NCI-H524 treated with DMSO at 0.1 percent for 48 hours (cell line): ENCODE measurements at places on chromosomes 16 and 17.

DNA sequence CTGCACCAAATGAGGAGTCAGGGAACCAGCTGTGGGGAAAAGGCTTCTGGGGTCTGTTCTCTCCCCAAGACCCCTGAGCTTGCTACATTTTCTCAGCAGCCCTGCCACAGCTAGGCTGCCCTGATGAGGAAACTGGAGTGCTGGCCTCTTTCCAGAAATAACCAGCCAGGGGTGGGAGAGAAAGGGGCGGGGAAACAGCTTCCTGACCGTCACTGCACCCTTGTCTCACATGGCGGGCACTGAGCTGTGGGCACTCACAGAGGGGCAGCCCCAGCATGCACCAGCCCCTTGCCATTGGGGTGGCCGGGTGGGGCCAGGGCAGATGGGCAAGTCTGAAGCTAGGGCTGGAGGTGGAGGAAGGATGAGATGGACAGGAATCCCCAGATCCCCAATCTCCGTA lies 2.9 kb downstream of the SRL start:
- no peak for DNase-seq

- no peak for DNase-seq
Measured at GRCh38 chr16:15607700-15608396, 35.1 kb downstream of the MARF1 start.

DNA sequence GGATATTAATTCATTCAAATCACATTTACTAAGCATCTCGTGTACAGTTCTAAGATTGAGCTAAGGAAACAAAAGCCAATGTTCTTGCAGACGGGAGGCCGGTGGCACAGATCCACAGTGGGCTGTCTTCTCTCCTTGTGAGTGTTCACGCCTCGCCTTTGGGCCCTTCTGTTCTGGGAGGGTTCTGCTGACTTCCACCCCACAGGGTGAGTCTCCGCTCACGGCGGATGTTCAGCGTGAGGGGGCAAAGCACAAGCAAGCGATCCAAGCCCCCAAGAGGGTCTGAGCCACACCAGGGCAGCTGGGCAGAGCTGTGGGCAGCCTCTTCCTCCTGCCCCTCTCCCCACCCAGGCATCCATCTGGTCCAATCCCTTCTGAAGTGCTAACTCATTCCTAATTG lies 84.3 kb upstream of the DOC2B start:
- DNase-seq: no peak

DNA sequence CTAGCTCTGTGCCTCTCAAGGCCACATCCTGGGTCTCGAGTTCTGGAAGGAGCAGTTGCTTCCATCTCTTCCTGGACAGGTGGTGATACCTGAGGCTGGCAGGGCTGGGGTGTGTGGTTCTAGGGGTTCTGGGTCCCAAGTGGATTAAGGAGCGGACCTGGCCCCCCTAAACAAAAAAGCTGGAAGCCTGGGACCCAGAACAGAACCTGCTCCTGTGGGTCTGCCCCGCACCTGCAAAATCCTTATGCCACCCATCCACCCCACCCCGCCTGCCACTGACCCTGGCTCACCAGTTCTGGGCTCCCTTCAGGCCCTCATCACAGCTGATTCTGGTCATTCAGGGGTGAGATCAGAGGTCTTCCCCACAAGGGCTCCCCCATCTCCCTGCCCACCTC lies 44.8 kb downstream of the ADCY7 start:
- DNase-seq: no peak

DNA sequence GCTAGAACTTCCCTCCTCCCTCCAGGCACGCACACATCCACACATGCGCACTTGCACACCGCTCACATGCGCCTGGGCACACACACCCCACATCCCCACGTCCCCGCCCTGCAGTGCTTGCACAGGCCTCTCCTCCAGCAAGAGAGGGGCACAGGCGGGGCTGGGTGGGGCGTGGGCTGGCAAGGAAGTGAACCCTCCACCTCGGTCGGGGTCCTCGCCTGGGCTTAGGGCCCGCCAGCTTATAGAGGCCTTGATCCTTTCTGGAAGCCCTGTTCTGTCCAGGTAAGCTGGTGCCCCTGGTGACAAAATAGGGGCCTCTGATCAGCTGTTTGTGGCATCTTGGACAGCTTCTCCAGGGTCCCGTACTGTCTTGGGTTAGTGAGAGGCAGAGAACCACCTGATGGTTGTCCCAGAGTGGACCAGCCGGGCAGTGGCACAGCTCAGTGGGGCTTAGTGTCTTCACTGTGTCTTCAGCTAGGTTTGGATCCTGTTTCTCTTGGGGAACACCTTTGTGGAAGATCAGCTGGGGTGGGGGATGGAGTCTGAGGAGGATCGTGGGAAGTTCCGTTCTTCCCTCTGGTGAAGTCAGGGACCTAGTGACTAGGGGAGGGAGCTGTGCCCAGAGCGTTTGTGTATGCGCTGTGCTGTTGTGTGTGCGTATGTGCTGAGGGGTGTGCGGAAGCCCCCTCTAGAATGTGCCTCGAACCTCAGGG lies 12.1 kb downstream of the TBX4 start:
- DNase-seq: no peak

GRCh38 chr17:77321649-77322513 lies 181.1 kb downstream of the SEC14L1 start:
- DNase-seq: no peak

- no peak for DNase-seq
Measured at GRCh38 chr17:14510136-14510535, 209.3 kb downstream of the HS3ST3B1 start.

DNA sequence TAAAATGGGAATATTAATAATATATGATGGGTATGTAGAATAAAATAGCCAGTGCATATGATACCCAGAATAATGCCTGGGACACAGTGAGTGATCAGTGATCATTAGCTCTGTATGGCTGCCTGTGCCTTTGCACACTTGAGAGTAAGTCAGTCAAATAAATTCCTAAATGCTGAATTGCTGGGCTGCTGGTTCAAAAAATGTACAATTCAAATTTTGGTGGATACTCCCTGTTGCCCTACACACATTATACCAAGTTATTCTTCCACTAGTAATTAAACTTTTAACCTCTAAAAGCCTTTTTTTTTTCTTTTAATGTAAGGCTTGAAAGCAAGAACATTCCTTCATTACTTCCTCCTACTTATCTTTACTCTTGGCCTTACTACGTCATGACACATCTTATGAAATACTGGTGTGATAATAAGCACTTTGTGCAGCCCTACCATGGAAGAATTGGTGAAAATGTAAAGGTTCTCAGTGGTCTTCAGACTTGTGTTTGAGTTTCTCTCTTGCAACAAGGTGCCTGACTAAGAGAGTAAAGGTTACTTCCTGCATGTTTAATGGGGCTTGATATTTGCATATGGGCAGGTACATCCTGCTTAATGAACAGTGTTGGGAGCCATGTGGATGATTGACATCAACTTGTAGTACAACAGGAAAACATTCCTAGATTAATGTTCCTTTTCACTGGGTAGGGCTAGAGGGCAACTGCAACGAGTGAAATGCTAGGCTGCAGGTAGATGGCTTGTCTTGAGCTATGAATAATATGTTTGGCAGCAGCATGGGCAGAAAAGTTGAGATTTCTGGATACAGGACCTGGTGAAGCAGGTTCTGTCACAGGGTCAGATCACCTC lies 84.3 kb downstream of the PRKCA start:
- DNase-seq: no peak

DNA sequence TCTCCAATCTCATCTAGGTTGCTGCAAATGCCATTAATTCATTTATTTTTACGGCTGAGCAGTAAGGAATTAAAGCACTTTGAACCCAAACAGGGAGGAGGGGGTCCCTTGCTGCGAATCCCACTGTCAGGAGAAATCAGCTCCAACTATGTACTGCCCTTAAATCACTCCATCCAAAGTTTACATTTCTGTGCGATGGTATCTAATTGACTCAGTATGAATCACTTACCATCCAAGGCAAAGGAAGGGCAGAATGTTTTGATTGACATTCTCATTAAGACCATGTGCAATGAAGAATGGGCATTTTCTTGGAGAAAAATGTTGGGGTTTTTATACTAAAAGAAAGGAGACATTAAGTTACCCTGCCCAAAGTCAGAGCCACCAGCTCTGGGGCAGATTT lies 47.7 kb upstream of the XYLT1 start:
- DNase-seq: no peak

- DNase-seq: no peak
Measured at GRCh38 chr17:6660101-6660500, 8.5 kb downstream of the C17orf100 start.

GRCh38 chr17:39155654-39156053 lies 4.2 kb upstream of the PLXDC1 start:
- DNase-seq: no peak

GRCh38 chr17:30220414-30220813 lies 15.1 kb downstream of the SLC6A4 start:
- no peak for DNase-seq

DNA sequence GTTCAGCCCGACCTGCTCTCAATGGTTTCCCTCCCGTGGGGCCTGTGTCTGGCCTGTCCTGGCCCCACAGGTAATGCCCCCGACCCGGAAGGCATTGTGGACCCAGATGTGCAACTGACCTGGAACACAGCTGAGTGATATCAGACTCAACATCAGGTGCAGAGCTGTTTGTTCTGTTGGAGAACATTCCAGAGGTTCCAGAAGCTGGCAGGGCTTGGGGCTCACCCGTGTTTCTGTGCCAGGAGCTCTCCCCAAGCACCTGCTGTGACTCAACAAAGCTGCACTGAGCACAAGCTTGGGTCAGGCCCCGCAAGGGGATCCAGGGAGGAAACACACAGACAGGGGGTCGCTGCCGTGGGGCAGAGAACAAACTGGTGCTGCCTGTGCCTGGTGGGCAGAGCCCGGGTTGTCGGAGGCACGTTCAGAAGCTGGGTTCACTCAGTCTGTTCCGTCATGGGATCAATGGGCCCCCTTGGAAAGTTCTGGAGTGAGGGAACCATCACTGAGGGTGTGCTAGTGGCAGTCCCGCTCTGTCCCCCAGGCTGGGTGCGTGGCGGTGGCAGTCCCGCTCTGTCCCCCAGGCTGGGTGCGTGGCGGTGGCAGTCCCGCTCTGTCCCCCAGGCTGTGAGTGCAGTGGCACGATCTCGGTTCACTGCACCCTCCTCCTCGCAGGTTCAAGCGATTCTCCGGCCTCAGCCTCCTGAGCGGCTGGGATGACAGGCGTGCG lies 22.1 kb downstream of the HS3ST6 start:
- DNase-seq: no peak

DNA sequence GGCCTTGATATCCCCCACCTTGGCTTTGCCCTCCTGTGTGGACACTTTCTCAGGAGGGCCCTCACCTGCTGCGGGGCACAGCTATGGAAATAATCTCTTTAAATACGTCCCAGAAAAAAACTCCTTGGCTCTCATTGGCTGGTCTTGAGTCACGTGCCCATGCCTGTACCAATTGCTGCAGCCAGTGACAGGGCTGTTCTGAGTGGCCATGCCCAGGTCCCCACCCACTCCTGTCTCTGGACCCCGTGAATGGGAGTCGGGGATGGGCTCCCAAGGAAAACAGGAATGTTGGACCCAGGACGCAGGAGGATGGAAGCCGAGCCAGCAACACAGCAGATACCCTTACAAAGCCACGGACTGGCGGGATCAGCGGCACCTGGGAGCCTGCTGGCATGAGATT lies 53.1 kb upstream of the CDR2 start:
- no peak for DNase-seq

DNA sequence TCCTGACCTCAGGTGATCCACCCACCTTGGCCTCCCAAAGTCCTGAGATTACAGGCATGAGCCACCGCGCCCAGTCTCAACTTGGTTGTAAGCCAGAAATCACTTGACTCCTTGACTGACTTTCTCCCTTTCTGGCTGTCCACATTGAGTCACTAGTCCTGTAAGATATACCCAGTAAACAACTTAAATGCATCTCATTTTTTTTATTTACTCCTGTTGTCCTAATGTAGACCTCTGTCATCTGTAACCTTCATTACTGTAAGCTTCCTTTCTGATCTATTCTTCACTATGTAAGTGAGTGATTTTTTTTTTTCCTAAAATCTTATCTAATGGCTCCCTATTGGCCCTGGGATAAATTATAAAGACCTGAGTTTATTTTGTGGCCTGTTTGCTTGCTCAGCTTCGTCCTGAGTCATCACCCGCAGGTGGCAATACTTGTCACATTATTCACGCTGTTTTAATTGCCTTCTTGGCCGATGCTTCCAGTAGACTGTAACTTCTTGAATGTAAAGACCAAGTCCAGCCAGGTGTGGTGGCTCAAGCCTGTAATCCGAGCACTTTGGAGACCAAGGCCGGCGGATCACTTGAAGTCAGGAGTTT lies 41.0 kb downstream of the PAFAH1B1 start:
- DNase-seq: no peak

GRCh38 chr16:2697401-2697948 lies 15.2 kb downstream of the KCTD5 start:
- no peak for DNase-seq

GRCh38 chr16:67392301-67393059 lies 818 bp downstream of the TPPP3 start:
- no peak for DNase-seq

GRCh38 chr17:77615703-77616253 lies 342.7 kb upstream of the TNRC6C start:
- no peak for DNase-seq

DNA sequence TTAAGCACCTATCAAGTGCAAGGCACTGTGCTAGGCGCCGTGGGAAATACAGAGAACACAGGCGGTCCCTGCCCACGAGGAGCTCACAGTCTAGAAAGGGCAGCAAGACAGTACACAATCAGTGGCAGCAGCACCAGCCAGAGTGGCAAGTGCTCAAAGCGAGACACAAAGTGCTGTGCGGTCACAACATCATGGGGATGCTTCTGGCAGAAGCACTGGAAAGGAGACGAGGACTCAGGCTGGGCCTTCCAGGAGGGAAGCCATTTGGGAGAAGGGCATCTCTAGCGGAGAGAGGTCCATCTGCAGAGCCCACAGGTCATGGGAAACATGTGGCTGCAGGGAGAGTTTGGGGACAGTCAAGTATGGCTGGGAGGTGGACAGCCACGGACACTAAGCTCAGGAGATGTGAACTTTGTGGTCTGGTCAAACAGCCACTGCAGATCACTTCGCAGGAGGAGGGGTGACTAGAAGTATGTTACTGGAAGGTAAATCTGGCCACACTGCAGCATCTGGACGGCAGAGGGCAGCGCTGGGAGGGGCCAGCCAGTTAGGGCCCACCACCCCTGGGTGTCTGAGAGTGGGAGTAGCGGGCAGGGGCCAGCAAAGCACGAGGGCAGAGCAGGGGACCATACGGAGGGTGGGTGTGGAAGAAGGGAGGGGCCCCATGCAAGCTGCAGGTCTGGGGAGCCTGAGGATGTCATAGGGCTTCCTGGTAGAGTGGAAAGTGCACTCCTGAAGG lies 71.1 kb downstream of the N4BP1 start:
- no peak for DNase-seq

GRCh38 chr16:66365651-66366050 lies 840 bp upstream of the CDH5 start:
- DNase-seq: no peak

DNA sequence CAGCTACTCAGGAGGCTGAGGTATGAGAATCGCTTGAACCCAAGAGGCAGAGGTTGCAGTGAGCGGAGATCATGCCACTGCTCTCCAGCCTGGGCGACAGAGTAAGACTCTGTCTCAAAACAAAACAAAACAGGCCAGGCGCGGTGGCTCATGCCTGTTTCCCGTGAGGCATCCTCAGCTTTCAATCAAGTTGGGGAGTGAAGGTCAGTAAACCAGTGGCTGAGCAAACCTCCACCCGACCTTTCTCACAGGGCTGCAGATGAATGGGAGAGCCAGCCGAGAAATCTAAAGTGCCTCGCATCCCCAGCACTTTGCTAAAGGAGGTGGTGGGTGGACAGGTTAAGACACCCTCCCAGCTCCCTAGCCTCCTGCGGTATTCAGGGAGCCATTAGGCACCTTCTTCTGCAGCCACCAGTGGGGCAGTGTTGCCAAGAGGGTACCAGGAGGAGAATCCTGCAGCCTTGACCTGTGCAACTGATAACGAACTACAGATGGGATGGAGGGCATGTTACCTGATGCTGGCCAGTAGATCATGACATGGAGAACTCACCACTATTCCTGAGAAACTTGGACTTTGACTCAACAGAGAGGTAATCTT lies 59.0 kb downstream of the KPNA2 start:
- no peak for DNase-seq
